ENCODE measurements at places on chromosomes 5 and 9.

GRCh38 chr9:29311221-29311620, 1737.9 kb upstream of the C9orf72 start:
- no peak for DNase-seq

DNA sequence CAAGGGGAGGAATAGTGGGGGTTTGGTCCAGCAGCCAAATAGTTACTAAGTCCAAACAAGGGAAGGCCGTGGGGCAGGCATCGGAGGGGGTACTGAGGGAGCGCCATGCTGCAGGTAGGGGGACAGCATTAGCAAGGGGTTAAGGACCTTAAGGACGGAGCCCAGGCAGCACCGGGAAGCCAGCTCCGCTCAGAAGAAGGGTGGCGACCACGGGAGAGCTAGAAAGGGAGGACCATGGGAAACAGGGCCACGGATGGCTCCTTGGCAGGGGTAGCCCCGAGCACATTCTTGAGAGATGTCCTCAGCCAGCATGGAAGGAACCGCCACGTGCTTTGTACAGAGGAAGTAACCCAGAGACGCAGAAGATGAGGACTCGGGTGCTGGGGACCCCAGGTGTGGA, 76.2 kb upstream of the STXBP1 start:
- DNase-seq: no peak

DNA sequence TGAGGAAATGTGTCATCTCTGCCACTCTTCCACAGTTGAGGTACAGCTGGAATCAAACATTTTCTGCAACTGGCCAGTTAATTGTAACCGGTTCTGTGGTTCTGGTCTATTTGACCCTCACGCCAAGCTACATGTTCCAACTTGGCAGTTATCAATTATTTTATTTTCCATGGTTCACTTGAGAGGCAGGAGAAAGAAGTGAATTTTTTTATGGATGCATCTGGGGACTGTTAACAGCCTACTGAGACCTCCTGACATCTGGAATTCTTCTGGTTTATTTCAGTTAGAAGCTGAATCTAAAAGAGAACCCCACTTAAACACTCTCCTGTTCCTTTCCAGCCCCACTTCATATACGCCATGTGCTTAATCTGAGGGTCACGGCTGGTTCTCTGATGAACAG, 372.3 kb downstream of the DNAH5 start:
- no peak for DNase-seq

DNA sequence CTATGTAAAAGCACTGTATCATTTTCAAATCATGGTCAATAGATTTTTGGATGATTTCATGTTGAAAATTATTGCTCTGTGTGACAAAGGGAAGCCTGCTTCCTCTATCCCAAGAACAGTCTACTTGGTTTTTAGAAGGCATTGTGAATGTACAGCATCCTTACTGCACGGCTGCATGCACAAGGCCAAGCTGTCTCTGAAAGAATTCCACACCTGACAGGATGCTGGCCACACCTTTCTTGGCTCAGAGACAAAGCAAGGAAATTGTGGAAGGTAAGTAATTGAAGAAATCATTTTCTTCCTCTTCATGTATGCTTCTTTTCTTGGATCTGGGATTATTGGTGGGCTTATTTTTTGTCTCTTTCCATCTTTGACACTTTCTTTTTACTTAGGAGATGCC, 53.7 kb upstream of the VCAN start:
- no peak for DNase-seq

DNA sequence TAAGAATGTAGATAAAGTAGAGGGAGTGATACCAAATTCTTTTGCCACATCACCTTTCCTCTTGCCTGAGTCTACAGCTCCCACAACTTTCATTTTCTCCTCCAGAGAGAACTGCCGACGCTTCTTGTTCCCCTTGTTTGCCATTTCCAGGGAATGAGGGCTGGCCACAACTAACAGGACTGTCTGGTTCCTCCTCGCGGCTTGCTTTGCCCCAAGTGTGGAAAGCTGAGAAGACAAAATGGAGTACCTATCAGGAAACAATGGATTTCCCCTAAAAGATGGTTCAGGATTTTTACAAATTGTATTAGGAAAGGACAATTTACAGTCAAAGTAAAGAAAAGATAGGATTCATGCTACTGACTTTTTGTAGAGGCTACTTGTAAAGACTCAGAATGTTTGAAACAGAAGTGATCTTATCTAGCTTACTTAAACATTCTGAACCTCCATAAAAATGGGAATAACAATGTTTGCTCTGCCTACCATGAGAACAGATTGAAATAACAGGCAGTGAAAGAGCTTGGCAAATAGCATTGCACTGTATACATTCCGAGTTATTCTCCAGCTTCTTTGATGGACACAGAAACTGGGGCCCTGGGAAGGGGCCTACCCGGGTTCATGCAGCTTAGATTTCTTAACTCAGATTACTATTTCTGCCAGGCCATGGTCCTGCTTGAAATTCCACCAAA, 4.1 kb downstream of the TIGD6 start:
- no peak for DNase-seq

DNA sequence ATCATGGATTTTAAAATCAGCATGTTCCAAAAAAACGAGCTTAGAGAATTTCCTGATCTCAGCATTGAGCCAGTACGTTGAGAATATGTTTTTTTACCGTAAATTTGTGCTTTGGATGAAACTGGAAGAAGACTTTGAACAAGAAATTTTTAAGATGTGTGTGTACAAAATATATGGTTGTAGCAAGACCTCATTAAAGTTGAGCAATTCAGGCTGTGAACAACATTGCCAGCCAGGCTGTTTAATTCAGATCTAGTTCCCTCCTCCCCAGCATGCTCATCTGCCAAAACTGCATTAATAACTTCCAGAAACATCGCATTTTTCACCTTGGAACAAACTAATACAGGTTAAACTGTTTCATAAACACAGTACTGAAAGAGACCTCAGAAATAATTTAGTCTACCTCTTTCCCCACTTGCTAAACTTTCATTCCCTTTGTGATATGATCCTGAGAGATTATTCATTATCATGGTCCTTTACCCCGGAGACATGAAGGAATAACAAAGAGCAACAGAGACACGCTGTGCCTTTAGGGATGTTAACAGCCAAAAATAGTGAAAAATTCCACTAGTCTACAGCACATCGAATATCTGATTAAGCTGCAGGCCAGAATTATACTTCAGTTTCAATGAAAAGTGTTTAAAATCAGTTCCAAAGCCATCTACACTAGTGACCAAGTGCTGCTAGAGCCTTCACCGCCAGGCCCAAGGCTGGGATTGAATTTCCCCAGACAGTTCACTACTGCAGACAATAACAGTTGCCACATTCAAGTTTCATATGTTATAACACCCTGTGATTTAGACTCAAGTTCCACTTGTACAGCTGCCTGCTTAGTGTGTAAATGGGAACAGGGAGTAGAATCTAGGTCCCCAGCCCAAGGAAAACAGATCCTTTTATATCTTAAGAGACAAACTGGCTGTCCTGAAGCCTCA, 89.6 kb downstream of the EFNA5 start:
- DNase-seq: no peak

GRCh38 chr9:126805554-126806262, 868 bp downstream of the ZBTB43 start:
- no peak for DNase-seq

All from left renal cortex interstitium (tissue), 4 donors.